Prostate gland (tissue), 2 donors: ENCODE measurements at places on chromosomes 2 and 18. TPM values are rescaled to one million over a fixed set of nuclear protein-coding genes. Genes with fewer than 3 reads are reported as not detected.

- DNase-seq, result no peak
Measured at GRCh38 chr18:9516437-9517064, 41.2 kb downstream of the RALBP1 start.

- no peak for DNase-seq
Measured at GRCh38 chr2:105252271-105252670, 10.7 kb downstream of the GPR45 start.

DNA sequence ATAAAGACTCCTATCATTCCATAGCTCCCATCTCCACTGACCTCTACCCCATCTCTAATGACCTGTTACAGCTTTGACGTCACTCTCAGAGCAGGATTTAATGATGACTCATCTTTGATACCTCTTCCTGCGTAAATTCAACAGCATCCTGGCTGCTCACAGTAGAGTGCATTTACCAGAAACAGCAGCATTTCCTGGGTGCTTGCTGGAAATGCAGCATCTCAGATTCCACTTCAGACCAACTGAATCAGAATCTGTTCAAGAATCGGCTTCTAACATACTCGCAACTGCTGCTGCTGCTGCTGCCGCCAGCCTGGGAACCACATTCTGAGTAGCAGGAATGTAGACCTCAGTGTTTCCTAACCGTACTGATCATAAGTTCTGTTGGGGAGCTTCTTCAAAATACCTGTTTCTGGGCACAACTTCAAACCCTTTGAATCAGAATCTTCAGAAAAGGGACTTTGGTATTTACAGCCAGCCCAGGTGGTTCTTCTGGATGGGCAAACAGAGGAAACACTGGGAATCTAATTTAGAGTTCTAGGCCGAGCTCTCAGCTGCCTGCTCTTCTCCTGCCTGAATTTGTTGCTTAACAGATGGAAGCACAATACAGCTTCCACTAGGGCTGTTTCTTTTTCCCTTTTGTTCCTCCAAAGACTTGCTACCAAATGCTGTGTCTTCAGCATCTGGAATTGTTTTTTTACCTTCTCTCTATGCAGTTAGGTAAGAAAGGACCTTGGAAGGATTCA, 241.4 kb downstream of the NCKAP5 start:
- DNase-seq, result no peak

LBX2 gene
- total RNA-seq, result not detected

DNA sequence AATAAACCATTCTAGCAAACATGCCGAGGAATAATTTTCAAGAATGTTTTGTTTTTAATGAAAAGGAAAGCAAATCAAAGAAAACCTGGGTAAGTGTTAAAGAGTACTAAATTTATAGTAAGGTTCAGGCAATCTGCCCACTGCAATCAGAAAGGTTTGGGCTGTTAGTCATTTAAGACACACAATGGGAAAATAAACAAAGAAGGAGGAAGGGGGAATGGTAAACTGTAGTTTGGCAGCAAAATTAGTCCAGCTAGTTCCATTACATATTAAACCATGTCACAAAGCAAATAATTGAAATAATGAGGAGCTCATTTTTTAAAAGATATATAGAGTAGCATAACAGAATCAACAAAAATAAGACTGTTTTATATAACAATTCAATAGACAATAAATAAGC, 87.5 kb upstream of the COPS8 start:
- DNase-seq, result peak; percentile 53

- DNase-seq, result no peak
Measured at GRCh38 chr2:122660786-122661634, 905.6 kb downstream of the TSN start.

UNC80 gene
- total RNA-seq, result 3.6 TPM

GRCh38 chr2:12960671-12961070, 243.9 kb downstream of the TRIB2 start:
- no peak for DNase-seq

DNA sequence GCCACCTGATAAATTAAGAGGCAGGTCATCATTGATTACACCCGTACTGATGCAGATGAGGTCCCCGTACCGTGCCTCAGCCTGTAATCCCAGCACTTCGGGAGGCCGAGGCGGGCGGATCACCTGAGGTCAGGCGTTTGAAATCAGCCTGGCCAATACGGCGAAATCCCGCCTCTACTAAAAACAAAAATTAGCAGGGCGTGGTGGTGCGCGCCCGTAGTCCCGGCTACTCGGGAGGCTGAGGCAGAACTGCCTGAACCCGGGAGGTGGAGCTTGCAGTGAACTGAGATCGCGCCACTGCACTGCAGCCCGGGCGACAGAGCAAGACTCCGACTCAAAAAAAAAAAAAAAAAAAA, 683 bp upstream of the ENOSF1 start:
- DNase-seq, result no peak

DNA sequence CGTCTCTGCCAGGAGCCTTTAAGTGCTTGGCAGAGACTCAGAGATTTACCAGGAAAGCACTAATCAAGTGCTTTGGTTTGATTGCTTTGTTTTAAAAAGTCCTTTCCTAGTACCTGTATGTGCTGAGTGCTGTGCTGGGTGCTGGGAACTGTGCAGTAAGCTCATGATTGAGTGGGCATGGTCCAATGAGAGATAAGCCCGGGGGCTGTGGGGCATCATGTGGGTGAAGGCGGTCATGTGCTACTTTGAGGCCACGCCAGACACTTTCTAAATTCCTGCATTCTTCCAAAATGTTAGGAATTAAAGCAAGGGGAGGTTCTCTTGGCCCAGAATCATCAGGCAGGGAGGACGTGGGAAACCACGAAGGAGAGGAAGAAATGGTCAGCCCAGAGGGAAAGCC, 109.0 kb downstream of the ACAA2 start:
- no peak for DNase-seq

DNA sequence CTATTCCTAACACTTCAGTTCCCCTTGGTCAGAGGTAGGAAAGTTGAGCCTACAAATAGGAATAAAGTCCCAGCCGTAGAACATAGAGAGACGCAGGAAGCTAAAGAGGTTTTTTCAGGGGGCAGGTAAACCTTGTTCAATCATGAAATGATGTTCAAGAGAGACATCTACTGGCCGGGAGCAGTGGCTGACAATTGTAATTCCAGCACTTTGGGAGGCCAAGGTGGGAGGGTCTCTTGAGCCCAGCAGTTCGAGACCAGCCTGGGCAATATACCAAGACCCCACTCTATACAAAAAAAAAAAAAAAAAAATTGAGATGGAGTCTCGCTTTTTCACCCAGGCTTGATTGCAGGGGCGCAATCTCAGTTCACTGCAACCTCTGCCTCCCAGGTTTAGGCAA, 66.7 kb upstream of the DNAJC10 start:
- no peak for DNase-seq

- DNase-seq, result no peak
Measured at GRCh38 chr2:204026294-204026693, 89.7 kb downstream of the ICOS start.

GRCh38 chr2:233836359-233836758, 18.0 kb downstream of the HJURP start:
- DNase-seq, result no peak

GRCh38 chr18:12317664-12318333, 9.8 kb downstream of the TUBB6 start:
- no peak for DNase-seq

FLACC1 gene
- total RNA-seq, result 0.97 TPM

DNA sequence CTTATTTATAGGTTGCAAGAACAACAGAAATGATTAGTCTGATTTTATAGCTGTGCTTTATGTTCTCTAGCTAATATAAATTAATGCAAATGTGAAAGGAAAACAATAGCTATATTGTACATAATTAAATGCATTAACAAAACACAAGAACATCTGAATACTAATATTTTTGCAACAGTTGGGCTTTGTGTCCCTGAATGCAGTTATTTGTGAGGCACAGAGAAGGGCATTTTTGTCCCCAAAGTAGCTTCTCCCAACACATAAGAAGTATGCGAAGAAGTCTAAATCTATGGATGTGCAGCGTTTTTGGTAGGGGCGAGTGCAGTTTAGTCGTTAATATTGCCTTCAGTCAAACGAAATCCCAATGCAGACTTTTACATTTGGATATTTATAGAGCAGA, 110.0 kb downstream of the MBP start:
- DNase-seq, result no peak

- no peak for DNase-seq
Measured at GRCh38 chr2:122194546-122194945, 439.1 kb downstream of the TSN start.

GRCh38 chr2:193894081-193894480, 1699.3 kb upstream of the TMEFF2 start:
- DNase-seq, result no peak

KIF5C gene
- 123 TPM for total RNA-seq

DNA sequence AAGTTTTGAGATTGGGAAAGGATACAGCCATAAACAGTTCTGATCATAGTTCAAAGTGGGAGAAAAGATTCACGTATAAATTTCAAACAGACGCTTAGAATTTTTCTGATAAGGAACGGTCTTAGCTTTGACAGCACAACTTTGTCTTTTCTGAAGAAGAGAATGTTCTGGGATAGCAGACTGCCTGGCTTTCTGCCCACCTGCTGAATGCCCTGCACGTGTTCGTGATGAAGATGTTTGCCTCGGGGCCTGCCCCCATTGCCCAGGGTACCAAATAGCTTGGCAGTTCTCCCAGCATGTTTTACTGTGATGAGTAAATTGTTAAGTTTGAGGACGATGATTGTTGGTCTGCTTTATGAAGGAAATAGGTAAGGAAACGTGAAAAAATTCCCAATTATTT, 4.6 kb downstream of the MRPL33 start:
- peak; percentile 46 for DNase-seq

SCYGR4 gene
- not detected for total RNA-seq

DNA sequence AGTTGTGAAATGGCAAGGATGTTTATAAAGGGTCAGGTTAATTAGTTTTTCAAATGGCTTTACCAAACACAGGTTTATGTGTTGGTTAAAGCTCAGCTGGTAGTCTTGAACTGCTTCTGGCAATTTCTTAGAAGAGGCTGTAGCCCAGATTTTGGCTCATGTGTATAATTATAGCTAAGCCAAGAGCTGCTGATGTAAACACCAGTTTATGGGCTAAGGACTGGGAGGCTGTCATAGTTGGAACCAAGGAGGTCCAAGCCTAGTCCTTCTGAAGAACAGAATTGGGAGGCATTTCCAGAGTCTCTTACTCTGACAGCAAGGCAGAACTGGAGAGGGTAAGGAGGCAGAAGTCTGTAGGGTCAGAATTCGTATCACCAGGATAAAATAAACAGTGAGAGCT, 25.4 kb downstream of the UBE2E3 start:
- no peak for DNase-seq

ARHGAP15 gene
- 4.3 TPM for total RNA-seq

MEP1B gene
- total RNA-seq, result 0.34 TPM

GRCh38 chr2:237486819-237487448, at the start of gene MLPH:
Gene MLPH (plus strand): TSS chr2:237487251. CDS start chr2:237493427, 6,176 bp downstream.
- DNase-seq, result peak; percentile 78

DRC1 gene
- not detected for total RNA-seq

- peak; percentile 38 for DNase-seq
Measured at GRCh38 chr18:9475643-9476591, 604 bp downstream of the RALBP1 start.

DNA sequence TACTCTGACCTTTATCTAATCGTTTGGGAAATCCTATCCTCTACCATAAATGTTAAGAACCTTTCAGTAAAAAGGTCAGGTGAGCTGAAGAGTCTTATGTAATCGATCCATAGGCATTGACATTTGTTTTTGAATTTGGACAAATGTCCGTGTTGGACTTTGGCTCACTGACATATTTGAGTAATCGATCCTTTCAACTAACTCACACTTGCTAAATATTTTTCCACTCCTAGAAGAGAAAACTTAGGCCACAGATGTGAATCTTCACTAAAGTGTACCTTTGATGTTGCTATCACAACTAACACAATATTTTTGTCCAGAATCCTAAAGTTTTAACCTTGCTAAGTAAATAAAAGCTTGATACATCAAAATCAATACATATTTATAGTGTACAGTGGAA, 89.5 kb downstream of the CCDC102B start:
- DNase-seq, result no peak

DNA sequence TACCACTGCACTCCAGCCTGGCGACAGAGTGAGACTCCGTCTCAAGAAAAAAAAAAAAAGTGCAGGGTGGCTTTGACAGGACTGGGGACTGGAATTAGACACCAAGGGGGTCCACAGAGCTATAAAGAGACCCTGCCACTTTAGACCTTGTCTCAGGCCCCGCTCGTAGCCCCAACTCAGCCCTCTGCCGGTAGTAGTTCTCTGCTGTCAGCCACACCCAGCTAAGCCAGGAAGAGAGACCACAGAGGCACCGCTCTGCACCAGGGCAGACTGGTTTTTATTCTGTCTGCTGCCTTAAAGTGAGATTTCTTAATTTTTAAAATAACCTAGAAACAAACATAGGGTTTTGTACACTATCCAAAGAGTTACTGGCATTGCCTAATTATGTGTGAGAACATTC, 66.0 kb downstream of the STEAP3 start:
- no peak for DNase-seq

DNA sequence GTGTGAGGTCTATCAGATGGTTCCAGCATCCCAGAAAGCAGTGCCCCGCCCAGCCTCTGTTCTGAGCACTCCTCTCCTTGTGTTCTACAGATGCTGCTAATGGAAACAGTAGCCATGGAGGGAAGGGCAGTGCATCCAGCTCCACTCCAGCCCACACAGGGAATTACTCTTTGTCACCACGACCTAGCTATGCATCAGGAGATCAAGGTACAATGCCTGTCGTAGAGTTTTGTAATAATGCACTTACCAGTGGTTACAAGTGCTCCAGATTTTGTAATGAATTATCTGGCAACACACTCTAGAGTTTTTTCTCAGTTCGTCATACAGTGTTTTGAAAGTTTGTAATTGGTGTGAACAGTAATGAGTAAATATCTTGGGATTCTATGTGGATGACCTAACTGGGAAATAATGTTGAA, 161.1 kb downstream of the ESCO1 start:
- DNase-seq, result no peak

GRCh38 chr2:230899786-230900185, 25.3 kb downstream of the GPR55 start:
- DNase-seq, result no peak

MAPRE3 gene
- 28.9 TPM for total RNA-seq
